Mucosa of descending colon (tissue), 3 donors: ENCODE measurements at places on chromosomes 12 and 14. TPM values are rescaled to one million over a fixed set of nuclear protein-coding genes. Genes with fewer than 3 reads are reported as not detected.

Gene ATP5F1B
- total RNA-seq: 1,329 TPM

Gene CLEC4D
- total RNA-seq: not detected

Gene PDE3A
- total RNA-seq: 84.1 TPM

Gene TMPRSS12
- not detected for total RNA-seq

Gene SLC6A13
- total RNA-seq: not detected

Gene CDKN1B
- 71.1 TPM for total RNA-seq

Gene TMEM119
- 5.1 TPM for total RNA-seq

Gene BTBD6
- total RNA-seq: 45.7 TPM
